ENCODE measurements at places on chromosomes 11 and 22.
A peak's percentile ranks its signal among the peaks of the same experiment; 100 is the strongest.

DNA sequence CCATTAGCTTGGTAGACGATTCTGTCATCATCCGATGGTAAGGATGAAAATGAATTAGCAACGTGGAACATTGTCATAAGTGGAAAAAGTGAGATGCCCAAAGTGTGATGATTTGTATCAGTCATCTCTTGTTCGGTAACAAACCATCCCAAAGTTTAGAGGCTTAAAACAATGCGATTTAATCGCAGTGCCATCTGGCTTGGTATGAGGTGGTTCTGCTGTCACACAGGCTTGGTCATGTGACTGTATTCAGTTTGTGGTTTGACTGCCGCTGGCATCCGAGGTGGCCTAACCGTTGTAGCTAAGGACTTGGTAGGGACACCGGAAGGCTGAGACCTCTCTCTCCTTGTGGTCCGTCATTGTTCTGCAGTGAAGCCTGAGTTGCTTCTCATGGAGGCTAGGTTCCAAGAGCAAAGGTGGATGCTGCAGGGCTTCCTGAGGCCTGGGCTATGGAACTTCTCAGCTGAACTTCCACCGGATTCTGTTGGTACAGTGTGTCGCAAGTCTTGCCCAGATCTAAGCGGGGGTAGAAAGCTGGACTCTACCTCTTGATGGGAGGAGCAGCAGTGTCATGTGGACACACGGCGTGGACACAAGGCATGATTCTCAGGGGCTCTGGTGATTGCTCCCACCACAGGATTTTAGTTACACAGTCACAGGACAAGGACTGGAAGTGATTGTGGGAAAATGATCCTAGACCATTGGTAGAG, 36.3 kb downstream of the BCR start:
- peak; percentile 54 for DNase-seq

DNA sequence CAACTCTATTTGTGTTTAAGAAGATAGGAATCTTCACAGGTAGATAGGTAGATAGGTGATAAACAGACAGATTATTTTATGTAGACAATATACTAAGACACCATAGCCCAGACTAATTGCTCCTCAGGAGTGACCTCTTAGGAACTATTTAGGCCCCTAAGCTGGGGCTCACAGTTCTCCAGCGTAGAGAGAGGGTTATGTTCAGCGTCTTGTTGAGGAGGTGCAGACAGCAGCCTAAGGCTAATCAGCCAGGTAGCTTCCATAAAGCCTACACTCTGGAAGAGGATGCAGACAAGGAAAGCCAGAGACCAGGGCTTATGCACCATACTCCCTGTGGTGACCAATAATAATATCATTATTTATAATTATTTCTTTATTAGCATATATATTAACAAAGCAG, 705.2 kb downstream of the LRRC4C start:
- DNase-seq = no peak

- no peak for DNase-seq
Observed at GRCh38 chr22:16960884-16961249, 47.2 kb downstream of the GAB4 start.

DNA sequence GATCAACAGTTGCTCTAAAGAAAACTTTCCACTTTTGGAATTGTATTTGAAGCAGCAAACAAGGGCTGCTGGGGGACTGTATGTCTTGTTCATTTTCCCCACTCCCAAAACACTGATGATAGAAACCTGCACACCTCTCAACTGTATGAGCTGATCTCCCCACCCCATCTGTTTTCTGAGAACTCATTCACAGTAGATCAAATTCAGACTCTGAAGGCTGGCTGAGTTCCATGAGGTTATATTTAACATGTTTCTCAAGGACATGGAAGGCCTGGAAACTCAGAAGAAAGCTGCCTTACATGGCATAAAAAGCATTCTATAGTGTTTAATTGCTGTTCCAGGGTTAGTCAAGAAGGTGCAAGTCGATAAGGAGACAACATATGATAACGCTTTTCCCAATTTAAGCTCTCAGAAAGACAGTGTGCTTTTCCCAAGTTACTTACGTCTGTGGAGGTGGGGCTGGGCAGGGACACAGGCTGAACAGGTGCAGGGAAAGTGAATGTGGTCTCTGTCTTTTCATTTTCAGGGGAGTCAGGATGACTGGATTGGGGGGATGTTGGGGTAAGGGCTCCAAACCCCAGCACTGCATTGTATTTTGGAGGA, 23.0 kb downstream of the LARGE2 start:
- no peak for DNase-seq

DNA sequence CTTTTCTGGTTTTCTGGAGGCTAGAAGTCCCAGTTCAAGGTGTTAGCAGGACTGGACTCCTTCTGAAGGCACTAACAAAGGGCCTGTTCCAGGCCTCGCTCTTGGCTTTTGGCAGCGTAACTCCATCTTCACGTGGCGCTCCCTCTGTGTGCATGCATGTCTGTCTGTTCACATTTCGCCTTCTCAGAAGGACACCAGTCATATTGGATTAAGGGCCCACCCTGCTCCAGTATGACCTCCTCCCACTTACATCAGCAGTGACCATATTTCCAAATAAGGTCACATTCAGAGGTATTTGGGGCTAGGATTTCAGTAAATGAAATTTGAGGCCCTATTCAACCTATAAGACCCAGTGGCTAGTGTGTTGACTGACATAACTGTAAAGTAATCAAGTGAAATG, 20.0 kb downstream of the APLP2 start:
- DNase-seq = no peak

- no peak for DNase-seq
Observed at GRCh38 chr11:106327134-106327533, 249.7 kb downstream of the AASDHPPT start.

Data from activated naive CD4-positive, alpha-beta T cell treated with anti-CD3 and anti-CD28 coated beads, Interleukin-2, amount 50 U/mL, for 16 hours (primary cell).